ENCODE measurements at places on chromosomes 12 and 14.

- DNase-seq, result no peak
Measured at GRCh38 chr12:51866324-51866723, 17.8 kb upstream of the FIGNL2 start.

GRCh38 chr14:80387563-80387981 lies 176.3 kb upstream of the DIO2 start:
- peak; percentile 79 for DNase-seq

GRCh38 chr12:65615118-65615517 lies 209.2 kb upstream of the HMGA2 start:
- DNase-seq, result peak; percentile 95

DNA sequence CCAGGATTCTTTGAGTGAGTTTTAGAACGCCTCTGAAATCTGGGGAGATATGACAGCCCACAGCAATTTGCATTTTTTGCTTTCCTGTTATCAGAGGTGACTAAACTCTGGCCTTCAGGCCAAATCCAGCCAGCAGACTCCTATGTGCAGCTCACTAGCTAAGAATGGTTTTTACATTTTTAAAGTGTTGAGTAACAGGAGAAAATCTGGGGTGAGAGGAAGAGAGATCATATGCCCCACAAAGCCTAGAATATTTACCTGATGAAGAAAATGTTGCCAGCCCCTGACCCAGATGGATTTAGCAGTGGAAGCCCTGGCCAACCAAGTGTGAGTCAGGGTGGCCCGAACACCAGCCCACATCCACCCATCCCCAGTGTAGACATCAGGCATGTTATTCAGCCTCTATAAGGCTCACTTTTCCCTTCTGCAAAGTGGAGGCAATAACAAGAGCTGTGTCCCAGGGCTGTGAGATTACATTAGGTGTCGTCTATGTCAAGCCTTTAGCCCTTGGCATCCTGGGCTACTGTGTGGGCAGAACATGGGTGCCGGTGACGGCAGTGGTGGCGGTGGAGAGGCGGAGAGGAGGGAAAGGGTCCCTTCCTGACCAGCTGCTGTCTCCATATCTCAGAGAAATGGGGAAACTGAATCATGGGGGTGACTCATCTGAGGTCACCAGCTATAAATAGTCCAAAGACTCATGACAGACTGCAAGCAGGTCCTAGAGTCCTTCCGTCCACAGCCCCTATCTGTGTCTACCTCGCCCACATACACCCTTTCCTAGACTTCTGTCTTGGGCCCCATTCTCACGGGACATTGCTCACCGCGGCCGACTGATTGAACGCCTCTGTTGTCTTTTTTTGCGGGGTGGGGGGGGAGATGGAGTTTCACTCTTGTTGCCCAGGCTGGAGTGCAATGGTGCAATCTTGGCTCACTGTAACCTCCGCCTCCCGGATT lies 32.6 kb upstream of the CD9 start:
- DNase-seq, result peak; percentile 98

GRCh38 chr12:124191966-124192365 lies 102.9 kb upstream of the RFLNA start:
- no peak for DNase-seq

DNA sequence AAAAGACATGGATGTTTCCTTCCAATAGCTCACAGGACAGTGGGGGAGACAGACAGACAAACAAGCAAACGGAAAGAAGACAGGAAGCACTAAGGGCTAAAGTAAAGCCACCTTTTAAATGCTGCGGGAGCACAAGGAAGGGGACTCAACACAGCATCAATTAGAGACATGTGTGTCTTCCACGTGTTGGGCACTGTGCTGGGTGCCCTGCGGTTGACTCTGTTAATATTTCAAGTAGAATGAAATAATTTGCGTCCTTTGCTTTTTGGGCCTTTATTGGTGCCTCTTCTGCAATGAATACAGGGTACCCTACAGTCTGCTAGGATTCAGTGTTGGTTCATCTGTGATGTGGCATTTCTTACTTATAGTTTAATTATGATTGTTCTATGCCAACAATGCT lies 90.9 kb upstream of the CPM start:
- no peak for DNase-seq

Data from astrocyte (in vitro differentiated cells and primary cell).